ENCODE measurements at places on chromosomes 13 and 19.

- DNase-seq = no peak
Measured at GRCh38 chr13:25987987-25988386, 63.8 kb downstream of the SHISA2 start.

- DNase-seq = no peak
Measured at GRCh38 chr19:45547965-45548609, 36.5 kb downstream of the OPA3 start.

DNA sequence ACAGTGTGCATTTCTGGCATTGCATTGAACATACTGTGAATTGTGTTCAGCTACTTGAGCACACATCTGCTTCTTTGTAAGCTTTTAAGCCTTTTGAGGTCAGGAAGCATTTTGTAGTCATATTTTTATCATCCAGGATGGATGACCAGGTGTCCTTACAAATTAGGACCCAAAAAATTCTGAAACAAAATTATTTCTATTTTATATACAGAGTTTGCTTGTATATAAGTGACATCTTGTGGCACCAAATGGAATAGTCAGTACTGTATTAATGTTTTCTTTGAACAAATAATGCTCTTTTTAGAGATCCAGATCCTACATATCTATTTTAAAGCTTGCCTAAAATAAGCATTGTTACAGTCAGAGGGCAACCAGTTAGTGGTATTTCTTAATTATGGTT, 9.5 kb upstream of the SUPT20H start:
- no peak for DNase-seq

GRCh38 chr19:1322198-1322981, 36.7 kb downstream of the EFNA2 start:
- no peak for DNase-seq

DNA sequence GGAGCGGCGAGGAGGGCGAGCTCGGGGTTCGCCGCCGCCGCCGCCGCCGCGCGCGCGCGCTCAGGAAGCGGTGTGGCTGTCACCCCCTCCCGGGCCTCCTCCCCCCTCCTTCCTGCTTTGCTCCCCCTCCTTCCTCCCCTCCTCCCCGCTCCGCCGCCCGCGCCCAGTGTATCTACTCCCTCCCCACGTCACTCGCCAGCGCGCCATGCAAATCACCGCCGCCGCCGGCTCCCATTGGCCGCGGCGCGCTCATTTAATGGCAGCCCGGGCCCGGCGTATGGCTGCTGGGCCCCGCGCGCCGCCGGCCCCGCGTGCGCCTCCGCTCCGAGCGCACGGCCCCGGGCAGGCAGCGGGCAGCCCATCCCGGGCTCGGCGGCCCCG, 335 bp upstream of the SOX1 start:
- DNase-seq = no peak

- no peak for DNase-seq
Measured at GRCh38 chr19:37227996-37228395, 10.0 kb downstream of the ZNF383 start.

- DNase-seq = no peak
Measured at GRCh38 chr13:51330791-51331190, 8.7 kb upstream of the SERPINE3 start.

DNA sequence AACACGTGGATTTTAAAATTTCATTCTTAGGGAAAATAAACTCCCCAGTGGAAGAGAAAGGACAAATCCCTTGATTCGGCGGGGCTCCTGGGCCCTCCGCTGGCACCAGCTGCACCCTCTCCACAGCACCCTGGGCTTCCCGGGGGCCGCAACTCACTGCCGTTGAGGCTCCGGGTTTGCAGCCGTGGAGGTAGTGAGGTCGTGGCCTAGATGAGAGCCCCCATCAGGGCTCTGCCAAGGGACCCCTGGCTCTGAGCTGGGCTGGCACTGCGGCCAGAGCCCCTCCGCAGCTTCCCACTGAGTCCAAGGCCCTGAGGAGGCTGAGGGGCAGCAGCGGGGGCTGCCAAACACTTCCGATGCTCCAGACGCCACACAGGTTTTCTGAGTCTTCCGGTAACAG, 133.7 kb upstream of the MCF2L start:
- no peak for DNase-seq

GRCh38 chr13:27770809-27771208, 21.5 kb upstream of the GSX1 start:
- no peak for DNase-seq

DNA sequence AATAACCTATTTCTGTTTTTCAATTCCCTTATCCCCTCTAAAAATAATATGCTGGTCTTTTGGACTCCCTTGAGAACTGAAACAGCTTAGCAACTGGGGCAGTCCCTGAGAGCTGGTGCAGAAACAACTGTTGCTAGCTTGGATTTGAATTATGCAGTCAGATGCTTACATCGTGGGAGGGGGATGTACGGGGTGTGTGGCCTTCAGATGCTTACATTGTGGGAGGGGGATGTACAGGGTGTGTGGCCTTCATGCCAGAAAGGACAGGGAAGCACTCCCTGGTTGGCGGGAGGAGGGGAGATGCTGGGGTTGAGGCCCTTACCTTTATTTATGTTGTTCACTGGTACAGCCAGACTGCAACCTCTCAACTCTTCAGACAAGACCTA, 25.6 kb downstream of the LRCH1 start:
- DNase-seq = no peak

DNA sequence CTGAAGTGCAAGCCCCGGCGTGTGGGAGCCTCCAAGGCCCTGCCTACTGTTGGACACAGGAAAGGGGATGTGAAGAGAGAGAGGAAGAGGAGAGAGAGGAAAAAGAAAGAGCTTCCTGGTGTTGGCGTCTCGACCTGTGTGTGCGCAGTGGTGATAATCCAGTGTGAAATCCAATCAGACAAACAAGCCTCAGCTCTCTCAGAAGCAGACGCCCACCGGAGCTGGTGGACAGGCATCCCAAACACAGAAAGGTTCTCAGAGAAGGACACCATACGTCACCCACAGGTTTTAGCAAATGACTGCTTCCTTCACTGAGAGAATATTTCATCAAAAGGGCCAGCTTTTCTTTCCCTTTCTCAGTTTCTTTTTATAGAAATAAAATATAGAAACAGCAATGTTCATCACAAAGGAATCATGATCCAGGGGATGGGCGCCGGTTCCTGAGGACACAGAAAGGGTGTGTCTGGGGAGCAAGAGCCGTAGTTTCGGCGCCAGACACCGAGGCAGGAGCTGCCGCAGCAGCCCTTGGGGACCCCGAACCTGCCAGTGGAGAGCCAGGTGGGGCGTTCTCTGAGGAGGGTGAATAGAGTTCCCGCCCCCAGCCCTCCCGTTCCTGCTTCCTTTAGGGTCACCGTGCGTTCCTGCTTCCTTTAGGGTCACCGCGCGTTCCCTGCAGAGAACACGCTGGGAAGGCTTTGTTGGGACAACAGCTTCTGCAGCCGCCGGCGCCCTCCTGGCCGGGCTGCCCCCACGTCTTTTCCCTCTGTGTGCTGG, 145.8 kb upstream of the SOX1 start:
- DNase-seq = no peak

DNA sequence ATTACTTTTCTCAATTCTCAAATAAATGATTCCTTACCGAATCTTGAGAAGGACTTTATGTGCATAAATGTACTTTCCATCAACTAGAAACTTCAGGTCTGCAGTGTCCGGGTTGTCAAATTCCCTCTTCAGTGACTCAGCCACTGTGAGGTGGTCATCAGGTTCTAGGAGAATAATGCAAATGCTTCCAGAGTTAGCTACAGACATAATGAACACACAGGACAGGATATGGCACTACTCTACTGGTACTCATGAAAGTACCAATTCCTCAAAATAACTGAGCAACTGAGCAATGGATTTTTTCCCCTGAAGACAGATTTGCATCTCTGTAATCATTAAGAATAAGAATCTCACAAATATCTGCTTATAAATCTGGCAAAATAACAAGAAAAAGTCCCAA, 31.2 kb downstream of the RCBTB2 start:
- no peak for DNase-seq

- DNase-seq = no peak
Measured at GRCh38 chr13:51155776-51156515, 44.9 kb upstream of the C13orf42 start.

- DNase-seq = no peak
Measured at GRCh38 chr13:24763596-24764275, at the start of gene RNF17. Gene RNF17 (plus strand): TSS chr13:24764169. CDS start chr13:24764204, 35 bp downstream.

DNA sequence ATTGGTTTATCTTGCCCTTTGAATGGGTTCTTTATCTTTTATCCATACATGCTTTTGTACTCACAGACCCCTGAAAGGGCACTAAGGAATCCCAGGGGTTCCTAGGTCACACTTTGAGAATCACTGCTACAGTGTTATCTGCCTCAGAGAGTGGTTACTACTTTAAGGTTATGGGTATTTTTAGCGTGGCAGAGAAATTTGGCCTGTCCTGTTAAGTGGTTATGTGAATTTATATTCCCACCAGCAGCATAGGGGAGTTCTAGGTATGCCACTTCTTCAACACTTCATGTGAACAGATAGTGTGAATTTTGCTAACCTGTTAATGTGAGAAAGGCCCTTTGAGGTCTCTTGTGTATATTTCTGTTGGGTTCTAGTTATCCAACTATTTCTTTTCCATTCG, 75.7 kb downstream of the DNAJC3 start:
- DNase-seq = no peak

- DNase-seq = no peak
Measured at GRCh38 chr13:101752432-101752831, 300.0 kb downstream of the ITGBL1 start.

DNA sequence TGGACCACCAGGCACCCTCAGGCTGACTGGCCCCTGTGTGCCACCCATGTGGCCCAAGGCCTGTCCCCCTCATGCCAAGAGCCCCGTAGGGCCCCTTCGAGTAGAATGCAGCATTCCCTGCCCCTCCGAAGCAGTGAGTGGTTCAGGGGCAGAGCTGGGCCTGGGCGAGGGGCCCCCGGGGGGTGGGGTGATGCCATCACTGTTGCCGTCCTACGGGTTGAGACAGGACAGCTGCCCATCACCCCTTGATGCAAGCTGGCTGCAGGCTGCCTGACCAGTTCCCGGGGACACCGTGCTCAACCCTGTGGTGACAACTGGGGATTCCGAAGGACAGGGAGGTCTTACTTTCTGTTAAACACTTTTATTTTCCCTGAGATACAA, 4.7 kb downstream of the SBNO2 start:
- no peak for DNase-seq

- no peak for DNase-seq
Measured at GRCh38 chr19:19550485-19550929, 12.4 kb downstream of the CILP2 start.

GRCh38 chr13:40490086-40490758, 176.2 kb downstream of the FOXO1 start:
- DNase-seq = peak; percentile 15

DNA sequence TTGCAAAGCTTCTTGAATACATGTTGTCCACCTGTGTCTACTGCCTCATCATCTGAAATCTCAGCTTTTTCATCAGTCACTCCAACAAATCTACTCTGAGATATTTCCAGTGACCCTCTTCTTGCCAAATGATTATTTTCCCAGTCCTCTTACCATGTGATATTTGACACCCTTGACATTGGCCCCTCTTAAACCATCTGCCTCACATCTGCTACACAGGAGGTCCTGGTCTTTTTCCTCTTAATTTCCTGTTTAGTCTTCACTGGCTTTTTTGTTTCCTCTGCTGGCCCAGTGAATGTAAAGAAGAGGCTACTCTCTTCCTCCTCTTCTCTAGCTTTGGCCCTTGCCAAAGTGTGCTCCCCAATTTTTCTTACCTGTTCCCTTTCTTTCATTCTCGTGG, 218.7 kb downstream of the DNAJC15 start:
- no peak for DNase-seq

GRCh38 chr13:79966059-79966458, 374.9 kb downstream of the SPRY2 start:
- no peak for DNase-seq

DNA sequence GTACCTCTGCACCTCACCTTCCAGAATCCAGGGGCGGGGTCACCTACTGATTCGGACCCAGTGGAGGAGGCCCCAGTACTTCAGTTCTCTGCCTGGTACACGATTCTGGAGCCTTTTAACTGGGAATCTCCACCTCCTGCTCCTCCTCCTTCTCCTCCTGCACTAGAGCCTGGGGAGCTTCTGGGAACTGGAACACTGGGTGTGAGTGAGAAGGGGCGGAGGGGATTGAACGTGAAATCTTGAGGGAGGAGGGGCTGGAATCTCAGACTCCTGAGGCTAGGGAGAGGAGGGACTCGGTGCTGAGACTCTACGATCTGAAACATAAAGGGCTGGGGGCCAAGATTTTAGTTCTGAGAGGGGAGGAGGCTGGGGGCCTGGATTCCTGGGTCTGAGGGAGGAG, at the start of gene KLK8:
TSS of gene KLK8 (minus strand) at position 90 of the 400 bp plus-strand sequence. CDS start 437 bp downstream, outside the sequence.
- no peak for DNase-seq

GRCh38 chr19:52307275-52307674, 10.3 kb downstream of the ZNF480 start:
- no peak for DNase-seq

DNA sequence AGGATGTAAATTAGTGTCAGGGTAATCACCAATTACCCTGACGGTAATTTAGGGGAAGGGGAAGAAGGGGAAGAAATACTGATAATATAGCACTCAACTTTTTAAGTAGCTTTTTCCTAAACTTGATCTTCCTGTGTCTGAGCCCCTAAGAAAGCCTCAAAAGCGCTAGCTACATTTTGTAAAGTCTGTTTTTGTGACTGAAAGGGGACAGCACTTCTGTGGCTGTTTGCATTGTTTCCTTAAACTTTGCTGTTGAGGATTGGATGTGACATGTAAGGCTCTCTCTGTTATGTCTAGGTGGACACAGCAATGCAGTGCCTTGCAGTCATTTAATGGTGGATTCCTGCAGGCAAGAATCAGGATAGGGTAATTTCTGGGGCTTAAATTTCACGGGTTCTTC, 42.8 kb downstream of the SPATA13 start:
- no peak for DNase-seq

- no peak for DNase-seq
Measured at GRCh38 chr19:11324079-11324661, 15.3 kb downstream of the RAB3D start.

GRCh38 chr19:40466985-40467734, at the start of gene SPTBN4:
Gene SPTBN4 (plus strand): TSS chr19:40467001. CDS start chr19:40472622, 5,621 bp downstream.
- no peak for DNase-seq

- no peak for DNase-seq
Measured at GRCh38 chr13:114334305-114335053, 20.2 kb downstream of the CHAMP1 start.

DNA sequence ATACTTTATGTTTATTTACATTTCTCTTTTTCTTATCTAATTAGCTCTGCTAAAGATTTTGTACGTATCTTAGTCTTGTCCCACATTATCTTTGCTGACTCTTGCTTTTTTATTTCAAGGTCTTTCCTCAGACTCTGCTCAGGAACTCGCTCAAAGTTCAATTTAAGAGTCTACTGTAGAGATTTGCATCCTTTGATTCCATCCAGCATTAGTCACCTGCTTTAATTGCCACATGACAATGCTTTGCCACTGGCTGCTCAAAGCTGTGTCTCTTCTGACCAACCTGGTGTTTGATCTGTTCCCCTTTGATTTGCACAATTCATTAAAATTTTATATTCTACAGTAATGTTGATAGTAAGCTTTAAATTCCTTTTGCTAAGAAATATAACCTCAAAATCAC, 157.9 kb upstream of the FREM2 start:
- no peak for DNase-seq

GRCh38 chr19:6564393-6564792, 26.6 kb downstream of the CD70 start:
- no peak for DNase-seq

GRCh38 chr13:109959903-109960302, 173.5 kb upstream of the IRS2 start:
- no peak for DNase-seq

GRCh38 chr13:51269039-51269438, 46.8 kb downstream of the FAM124A start:
- DNase-seq = no peak
